ENCODE measurements at places on chromosomes 7 and 10. TPM values are rescaled to one million over a fixed set of nuclear protein-coding genes. Genes with fewer than 3 reads are reported as not detected.

GRCh38 chr7:155676052-155676451 is 31.6 kb downstream of the RBM33 start:
- DNase-seq, result no peak

DNA sequence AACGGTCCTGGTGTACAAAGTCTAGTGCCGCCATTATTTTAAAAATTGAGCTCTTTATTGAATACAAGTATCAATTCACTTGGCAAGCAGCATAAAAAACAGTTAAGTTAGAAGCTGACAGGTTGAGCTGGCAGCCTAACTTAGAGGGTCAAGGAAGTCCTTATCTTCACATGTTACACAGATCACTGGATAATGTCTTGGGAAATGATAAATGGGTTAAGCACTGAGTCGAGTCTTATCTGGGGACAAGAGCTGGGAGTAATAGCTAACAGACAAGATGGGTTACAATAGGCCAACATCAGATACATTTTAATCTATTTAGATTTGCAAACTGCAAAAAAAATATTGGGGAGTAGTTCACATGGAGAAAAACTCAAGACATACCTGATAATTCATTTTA is 34.2 kb downstream of the SLC18A2 start:
- no peak for DNase-seq

DNA sequence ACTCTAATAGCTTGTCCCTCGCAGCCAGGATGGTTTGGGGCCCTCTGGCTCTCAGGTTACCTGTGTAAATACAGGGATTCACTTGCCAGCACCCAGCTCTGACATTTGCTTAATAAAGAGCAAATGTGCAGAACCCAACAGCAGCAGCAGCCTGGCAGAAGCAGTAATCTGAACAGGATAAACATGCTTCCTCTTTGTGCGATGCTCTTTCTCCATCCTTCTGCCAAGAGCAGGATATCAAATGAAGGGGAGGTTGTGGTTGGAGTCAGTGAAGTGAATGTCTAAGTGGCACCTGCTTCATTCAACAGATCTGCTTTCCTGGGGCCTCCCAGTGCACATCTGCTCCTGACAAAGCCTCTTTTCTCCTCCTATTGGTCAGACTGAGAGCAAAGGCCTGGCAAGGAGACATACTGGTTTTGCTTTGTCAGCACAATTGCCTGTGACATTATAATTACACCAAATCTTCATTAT is 130.3 kb downstream of the NRF1 start:
- no peak for DNase-seq

Gene OLAH
- total RNA-seq, result 1.6 TPM

GRCh38 chr10:27622596-27622995 is 118.5 kb downstream of the RAB18 start:
- no peak for DNase-seq

Gene C7orf33
- not detected for total RNA-seq

Measured in breast epithelium (tissue), 4 donors.